ENCODE measurements at places on chromosomes 12 and 14.

GRCh38 chr12:8465301-8465996, 9.7 kb downstream of the CLEC6A start:
- no peak for DNase-seq

DNA sequence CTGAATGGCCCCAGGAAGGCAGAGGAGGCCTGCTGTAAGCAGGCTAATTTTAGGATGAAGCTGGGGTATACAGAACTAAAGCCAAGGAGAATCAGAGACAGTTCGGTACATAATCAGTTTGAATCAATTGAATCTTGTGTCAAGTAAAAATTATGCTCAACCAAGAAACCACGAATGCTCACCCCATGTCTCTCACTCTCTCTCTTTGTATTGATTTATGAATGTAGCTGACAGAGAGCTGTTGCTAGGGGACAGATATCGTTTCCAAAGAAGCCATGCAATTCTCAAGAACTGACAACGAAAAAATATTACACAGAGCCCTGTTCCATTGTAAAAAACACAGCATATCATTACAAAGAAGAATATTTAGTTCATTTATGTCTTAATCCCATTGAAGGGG, 151.1 kb upstream of the PKP2 start:
- no peak for DNase-seq

- DNase-seq = no peak
These were observed 26.9 kb upstream of the CPNE8 start for GRCh38 chr12:38932320-38932719.

GRCh38 chr14:23863836-23864235, 89.7 kb upstream of the DHRS4 start:
- no peak for DNase-seq

GRCh38 chr14:55336691-55337090, 65.5 kb downstream of the FBXO34 start:
- DNase-seq = no peak
